ENCODE measurements at places on chromosomes 1 and 21.

- DNase-seq, result no peak
Measured at GRCh38 chr21:42734323-42734971, 81.0 kb downstream of the PDE9A start.

DNA sequence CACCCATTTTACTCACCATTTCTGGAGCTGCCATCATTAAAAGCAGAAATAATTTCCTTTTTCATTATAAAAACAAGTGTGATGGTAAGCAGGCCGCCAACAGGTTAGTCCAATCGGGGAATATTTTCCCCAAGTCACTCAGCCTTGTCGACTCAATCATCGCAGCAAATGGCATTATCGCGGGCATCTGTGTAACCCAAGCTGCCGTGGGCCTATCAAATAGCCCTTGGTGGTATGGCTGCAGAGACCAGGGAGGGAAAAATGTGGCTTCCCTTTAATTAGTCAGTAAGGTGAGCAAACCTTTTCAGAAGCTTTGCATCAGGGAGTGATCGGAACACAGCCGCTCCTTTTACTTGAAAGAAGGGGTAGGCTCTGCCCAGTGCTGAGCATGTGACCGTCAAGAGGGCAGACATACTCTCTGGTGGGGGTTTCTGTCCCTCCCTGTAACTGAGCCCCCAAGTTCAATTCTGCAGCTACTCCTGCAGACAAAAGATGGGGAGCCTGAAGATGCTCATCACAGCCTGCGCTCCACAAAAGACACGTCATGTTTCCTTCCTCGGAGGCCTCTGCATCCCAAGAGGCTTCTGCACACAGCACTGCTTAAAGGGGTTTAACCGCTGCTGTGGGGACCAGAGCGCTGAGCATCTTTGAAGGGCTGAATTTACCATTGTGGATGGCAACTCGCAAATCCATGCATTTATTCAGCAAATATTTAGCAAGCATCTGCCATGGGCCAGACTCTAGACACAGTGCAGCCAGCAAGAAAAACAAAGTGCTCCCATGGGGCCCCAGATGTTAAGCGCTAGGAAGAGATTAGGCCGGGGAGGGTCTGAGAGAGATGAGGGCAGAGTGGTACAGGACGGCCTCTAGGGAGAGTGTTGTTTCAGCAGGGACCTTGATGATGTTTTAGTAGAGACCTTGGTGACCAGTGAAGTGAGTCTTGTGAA, 1.2 kb upstream of the TMPRSS3 start:
- no peak for DNase-seq

DNA sequence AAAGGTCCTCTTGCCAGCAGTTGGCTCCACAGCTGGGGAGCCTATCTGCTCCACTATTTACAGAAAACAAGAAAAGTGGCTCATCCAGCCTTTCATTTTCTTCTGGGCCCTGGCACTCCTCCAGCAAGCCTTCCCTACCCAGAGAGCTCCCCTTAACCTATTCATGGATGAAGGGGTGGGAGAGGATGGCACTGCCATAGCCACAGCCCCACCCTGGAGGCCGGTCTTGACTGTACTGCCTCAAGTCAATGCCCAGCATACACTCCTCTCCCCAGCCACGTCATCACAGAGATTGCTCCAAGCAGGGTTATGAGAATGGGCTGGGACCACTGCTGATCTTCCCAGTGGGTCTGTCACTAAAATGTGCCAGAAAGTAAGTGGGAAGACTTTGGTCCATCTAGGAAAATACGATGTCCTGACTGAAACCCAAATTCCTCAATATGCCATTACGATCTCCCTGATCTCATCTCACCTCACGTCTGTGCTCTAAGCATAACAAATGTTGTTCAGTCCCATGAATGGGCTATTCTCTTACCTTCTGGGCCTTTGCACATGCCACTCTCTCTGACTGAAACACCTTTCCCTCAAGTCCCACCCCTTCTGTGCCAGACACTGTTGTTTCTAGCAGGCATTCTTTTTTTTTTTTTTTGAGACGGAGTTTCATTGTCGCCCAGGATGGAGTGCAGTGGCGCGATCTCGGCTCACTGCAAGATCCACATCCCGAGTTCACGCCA, 21.4 kb upstream of the PTAFR start:
- no peak for DNase-seq

DNA sequence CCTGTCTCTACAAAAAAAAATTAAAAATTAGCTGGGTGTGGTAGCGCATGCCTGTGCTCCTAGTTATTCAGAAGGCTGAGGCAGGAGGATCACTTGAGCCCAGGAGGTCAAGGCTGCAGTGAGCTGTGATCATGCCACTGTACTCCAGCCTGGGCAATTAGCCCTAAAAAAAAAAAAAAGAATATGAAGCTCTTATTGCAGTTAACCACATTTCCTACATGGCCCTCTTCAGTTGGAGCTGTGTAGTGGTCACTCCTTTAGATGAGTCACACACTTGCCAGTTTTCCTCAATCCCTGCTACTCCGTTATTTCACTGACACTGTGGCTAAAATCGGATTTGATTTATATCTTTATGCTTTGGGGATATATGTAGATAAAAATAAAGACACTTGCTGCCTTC, 11.8 kb downstream of the NFYC start:
- no peak for DNase-seq

DNA sequence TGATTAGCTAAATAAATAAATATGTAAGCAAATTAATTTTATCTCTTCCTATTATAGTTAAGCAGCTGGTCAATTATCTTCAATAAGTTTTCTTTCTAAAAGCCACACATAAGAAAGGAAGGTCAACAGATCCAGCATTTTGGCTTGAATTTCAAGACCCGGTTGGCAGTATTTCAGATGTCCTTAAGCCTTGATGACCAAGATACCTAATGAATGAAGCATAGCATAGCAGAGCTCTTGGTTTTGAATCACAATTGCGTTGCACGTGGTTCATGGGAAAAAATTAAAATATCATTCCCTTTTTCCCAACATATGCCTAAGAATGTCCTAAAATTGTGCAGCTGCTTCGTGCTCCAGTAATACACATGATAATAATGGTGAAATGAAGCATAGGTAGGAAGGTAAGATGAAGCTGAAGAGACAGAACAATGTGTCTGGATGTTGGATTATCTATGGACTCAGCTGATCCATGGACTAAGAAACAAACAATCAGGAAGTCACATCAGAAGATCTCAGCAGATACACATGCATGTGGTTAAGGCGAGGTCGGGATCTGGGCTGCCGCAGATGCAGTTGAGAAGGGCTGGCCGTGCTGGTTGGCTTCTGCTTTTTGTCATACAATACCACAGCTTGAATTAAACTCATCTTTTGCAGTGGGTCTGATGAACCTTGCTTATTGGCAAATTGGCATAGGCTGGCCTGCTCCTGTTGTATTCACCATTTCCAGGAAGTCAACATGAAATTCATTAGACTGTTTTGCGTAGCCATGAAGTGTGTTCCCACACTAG, 284.9 kb upstream of the RUNX1 start:
- DNase-seq, result no peak

Data from activated CD4-positive, CD25-positive, alpha-beta regulatory T cell (primary cell).